Eye (tissue), 1 donor: ENCODE measurements at places on chromosomes 11 and 22.

- DNase-seq, result no peak
These were observed 19.6 kb downstream of the RTN4RL2 start for GRCh38 chr11:57479911-57480310.

DNA sequence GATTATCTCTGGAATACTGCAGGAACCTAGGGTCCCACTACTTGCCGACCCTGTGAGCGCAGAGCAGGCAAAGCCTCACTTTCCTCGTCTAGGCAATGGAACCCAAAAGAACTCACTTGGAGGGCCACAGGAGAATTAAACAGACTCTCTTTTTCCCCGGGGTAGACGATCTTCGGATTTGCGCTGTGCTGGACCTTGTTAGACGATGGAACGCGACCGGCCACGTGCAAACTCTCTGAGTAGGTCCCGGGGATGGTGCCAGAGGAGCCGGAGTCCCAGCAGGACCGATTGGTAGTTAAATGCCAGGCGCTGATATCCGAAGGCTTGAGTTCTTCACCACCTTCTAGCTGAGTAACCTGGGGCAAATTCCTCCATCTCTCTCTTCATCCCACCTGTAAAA lies 1.0 kb upstream of the SLC1A2 start:
- DNase-seq, result no peak

- DNase-seq, result no peak
These were observed 39.5 kb downstream of the CDKN1C start for GRCh38 chr11:2846056-2846455.

DNA sequence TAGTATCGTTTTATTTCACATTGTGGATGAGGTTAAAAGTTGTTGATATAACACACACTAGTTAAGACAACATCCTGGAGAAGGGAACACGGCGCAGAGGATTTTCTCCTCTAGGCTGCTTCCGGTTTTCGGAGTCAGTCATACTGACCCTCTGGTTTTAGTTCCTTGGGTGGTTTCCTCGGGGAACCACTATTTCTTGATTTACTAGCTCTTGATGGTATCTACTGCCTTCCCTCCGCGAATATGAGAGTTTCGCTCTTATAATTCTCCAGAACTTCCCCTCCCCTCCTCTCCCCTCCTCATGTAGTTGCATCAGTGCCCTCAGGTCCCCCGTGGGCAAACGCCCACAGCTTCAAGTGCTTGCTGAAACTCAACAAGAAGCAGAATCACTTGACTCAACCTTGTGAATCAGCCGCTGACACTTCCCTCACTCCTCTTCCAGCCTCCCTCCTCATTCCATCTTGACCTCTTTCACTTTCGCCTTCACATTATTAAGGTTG lies 15.9 kb upstream of the APOBEC3A start:
- DNase-seq, result no peak

- no peak for DNase-seq
These were observed 7.1 kb downstream of the NRXN2 start for GRCh38 chr11:64715756-64716472.

GRCh38 chr11:20064961-20065405 lies 95.3 kb downstream of the DBX1 start:
- DNase-seq, result no peak

DNA sequence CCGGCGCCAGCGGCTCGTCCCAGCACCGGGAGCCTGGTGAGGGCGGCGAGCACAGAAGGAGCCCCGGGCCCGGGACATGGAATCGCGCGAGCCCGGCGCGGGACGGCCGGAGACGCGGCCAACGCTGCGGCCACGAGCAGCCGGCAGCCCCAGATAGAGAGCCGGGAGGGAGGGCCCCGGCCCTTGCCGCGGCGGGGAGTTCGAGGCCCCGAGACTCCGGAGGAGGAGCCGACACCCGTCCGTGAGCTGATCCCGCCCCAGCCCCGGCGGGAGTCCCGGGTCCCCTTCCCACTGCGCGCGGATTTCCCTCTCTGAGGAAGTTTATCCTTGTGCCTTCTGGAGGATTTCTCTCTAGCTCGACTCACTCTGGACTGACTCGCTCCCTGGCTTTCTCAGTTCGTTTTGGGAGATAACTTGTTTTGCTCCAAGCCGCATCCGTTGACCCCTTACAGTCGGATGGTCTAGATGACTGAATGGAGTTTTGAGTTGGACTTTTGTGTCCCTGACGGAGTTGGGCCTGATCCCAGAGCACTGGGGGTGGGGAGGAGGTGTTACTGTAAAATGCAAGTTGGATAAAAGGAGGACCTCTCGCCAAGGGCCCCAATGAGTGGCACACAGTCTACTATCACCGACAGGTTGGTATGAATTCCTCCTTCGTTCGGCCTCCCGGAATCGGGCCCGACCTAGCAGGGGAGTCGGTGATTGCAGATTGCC lies 585 bp downstream of the ARHGEF12 start:
- peak; percentile 82 for DNase-seq

DNA sequence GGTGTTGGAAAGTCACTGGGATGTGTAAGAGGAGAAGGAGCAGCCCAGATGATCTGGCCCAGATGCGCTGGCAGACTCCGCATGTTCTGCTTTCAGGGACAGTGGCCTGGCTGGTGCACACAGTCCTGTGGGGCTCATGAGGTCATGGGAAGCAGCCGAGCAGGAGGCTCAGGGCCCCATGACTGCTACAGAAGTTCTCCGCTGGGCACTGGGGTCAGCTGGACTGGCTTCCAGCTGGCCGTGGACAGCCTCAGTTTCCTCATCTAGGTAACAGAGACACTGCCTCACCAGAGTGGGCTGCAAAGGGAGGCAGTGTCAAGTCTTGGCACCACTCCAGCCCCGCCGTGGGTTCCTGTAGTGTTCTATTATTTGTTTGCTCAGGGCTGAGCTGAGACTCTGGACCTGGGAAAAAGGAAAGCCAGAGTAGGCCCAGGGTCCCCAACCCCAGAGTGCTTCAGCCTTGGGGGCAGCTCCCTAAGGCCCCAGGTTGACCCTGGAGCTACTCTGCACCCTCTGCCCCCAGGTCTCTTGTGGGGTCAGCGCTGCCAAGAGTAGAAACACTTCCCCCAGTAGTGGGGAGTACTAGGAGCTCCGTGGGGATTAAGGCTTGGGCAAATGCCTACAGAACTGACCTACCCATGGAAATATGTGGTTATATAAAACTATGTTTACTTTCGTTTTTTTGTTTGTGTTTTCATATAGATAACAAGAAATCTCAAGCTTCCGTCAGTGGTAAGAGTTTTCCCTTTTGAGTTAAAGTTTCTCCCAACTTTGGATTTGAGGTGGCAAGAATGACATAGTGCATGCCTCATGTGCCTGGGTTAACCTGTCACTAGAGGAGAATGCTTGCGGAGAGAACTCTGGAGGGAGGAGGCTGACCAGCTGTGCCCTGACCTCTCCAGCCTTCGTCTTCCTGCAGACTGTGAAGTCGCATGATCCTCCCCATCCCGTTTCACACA lies 45.3 kb downstream of the MED15 start:
- no peak for DNase-seq

GRCh38 chr11:13358596-13359270 lies 81.1 kb downstream of the BMAL1 start:
- no peak for DNase-seq

- DNase-seq, result peak; percentile 84
These were observed 1068.3 kb downstream of the OPCML start for GRCh38 chr11:132464003-132464342.

DNA sequence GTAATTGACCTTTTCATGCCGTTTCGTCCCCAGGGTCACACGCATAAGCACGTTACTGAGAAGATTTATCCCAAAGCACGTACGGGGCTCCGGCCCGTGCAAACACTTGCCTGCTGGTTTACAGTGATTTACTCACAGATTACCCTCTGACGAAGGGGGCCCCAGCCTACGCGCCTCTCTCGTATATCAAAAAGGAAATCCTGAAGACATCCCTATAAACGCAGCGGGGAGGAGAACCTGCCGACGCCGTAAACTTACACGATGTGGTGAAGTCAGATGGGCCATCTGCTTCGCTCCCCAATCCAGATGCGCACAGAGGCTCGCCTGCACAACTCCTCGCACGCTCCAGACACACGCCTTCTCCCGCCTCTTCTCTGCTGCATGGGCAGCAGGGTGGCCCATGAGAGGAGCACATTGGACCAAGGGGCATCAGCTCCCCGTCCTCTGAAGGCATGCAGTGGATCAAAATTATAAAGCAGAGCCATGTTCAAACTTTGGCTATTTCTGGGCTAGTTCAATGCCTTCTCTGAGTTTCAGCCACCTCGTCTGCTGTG lies 123.6 kb downstream of the MN1 start:
- no peak for DNase-seq

GRCh38 chr11:108496643-108497256 lies 1.4 kb downstream of the POGLUT3 start:
- DNase-seq, result no peak

GRCh38 chr11:71491531-71491930 lies 35.5 kb upstream of the KRTAP5-7 start:
- DNase-seq, result no peak

GRCh38 chr11:85626496-85626895 lies 648 bp downstream of the DLG2 start:
- no peak for DNase-seq
